ENCODE measurements at places on chromosomes 5 and 9. TPM values are rescaled to one million over a fixed set of nuclear protein-coding genes. Genes with fewer than 3 reads are reported as not detected.

NXNL2 gene
- total RNA-seq, result not detected

HAVCR1 gene
- 30.2 TPM for total RNA-seq

STKLD1 gene
- 1.2 TPM for total RNA-seq

TMEM215 gene
- not detected for total RNA-seq

ENG gene
- total RNA-seq, result 9.4 TPM

KYAT1 gene
- total RNA-seq, result 15.1 TPM

PCDHGB5 gene
- 0.33 TPM for total RNA-seq

PCDHA10 gene
- total RNA-seq, result not detected

DRD1 gene
- total RNA-seq, result not detected

DNA sequence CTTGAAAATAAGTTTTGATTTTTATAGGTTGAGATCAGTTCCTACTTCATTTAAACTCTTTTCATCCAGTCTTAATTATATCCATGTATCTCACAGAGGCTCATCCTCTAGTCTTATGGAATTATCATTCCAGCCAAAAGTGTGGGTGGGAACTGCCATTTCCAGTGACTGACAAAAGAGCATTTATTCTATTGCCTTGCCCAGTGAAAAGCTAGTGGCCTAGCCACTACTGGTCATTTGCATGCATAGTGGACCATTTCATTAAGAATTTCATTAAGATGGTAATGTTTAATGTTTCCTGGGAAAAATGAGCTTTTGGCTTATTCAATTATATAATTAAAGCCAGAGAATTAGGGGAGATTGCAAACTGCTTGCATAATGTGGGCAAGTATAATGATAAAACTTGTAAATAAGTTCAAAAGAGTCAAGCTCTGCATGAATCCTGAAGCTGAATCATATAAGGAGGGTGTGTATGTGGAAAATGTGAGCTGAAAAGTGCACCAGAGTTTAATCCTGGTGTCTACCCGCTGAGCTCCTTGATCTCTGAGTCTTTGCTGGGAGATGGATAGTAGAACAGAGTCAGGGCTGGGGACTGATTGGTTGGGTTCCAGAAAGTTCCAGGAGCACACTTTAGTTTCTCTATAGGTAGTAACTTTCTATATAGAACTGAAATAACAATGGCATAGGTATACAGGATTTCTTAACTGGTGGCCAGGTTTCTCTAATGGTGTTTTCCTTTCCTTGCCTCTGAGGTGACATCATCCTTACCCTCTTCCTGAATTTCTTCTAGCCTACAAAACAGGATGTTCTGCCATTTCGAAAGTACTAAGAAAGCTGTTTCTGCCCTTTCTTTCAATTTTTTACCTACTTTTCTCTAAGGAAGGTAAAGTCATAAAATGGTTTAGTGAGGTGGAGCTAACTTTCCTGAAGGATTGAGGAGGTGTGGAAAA is 78.5 kb downstream of the KIF4B start:
- no peak overlapping the region for H3K27ac ChIP-seq
- H3K27me3 ChIP-seq, result peaks cover 7% of the 10 kb centered on the region
- H3K4me1 ChIP-seq, result no peaks in the 10 kb centered on the region
- DNase-seq, result no peak
- no peaks in the 10 kb centered on the region for H3K36me3 ChIP-seq

- no peak overlapping the region for H3K4me3 ChIP-seq
- peaks cover 15% of the 10 kb centered on the region for H3K27me3 ChIP-seq
- H3K27ac ChIP-seq, result no peak overlapping the region
- H3K36me3 ChIP-seq, result peaks cover 18% of the 10 kb centered on the region
Observed at GRCh38 chr5:173583346-173583745, 33.1 kb downstream of the BOD1 start.

DNA sequence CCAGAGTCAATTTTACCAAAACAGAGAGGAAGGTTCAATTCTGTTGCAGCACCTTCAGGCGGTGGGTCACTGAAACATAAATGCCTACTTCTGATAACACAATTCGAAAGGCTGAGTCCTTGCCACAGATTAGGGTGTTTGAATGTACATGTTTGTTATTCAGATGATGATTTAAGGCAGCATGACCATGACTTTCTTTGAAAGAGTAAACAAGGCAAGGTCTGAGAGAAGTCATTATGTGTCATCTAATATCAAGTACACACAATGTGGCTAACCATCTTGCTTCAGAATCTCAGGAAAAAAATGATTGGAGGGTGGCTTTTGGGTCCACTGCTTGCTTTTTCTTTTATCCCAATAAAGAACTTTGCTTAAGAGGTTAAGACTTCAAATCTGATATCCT is 457.5 kb downstream of the TAF11L14 start:
- no peak overlapping the region for H3K27ac ChIP-seq
- H3K36me3 ChIP-seq, result no peaks in the 10 kb centered on the region
- no peaks in the 10 kb centered on the region for H3K27me3 ChIP-seq
- no peak for DNase-seq

DNA sequence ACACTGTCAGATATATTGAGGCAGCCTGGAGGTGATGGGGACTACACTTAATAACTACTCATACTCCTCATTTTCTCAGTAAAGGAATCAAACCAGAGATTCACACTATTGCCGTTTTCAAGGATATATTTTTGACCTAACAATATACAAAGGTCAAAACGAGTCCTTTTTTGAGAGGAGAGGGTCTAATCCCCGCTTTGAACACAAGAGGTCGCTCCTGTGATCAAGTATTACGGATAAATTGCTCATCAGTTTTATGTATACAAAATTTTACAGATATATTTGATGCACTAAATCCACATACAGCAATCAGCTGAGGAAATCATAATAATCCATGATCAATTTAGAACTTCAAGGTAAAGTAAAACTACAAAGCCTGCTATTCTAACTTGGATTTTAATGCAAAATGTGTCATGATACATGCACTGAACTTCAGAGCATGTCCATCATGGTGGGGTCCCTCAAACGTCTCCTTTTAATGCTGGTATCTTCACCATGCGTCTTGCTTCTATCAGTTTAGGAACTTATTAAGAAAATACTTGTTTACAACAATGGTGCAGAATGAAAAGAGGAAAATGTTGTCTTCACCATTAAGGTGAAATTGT is 2.5 kb upstream of the ISL1 start:
- no peak overlapping the region for H3K4me3 ChIP-seq
- H3K36me3 ChIP-seq, result peaks cover 13% of the 10 kb centered on the region
- DNase-seq, result no peak
- peak overlapping the region; percentile 67 for H3K27ac ChIP-seq

DNA sequence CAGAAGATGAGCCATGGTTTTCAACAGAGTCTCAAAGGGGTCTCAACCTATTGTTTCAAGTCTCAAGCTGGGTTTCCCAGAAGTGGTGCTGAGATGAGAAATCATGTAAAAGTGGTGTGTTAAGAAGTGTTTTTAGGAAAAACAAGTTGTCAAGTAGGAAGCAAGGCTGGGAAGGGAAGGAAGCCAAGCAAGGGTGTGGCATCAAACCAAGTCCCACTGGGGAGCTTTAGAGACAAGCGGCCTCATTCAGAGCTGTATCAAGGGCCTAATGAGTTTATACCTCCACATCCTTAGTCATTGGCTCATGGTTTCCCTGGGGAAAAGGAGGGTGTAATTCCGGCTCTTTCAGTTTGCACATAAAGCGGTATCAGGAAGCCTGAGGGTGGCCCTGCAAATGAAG is 26.4 kb upstream of the GABRB2 start:
- H3K27me3 ChIP-seq, result no peaks in the 10 kb centered on the region
- no peak for DNase-seq
- H3K27ac ChIP-seq, result no peak overlapping the region
- H3K4me1 ChIP-seq, result no peaks in the 10 kb centered on the region
- H3K4me3 ChIP-seq, result no peak overlapping the region

DNA sequence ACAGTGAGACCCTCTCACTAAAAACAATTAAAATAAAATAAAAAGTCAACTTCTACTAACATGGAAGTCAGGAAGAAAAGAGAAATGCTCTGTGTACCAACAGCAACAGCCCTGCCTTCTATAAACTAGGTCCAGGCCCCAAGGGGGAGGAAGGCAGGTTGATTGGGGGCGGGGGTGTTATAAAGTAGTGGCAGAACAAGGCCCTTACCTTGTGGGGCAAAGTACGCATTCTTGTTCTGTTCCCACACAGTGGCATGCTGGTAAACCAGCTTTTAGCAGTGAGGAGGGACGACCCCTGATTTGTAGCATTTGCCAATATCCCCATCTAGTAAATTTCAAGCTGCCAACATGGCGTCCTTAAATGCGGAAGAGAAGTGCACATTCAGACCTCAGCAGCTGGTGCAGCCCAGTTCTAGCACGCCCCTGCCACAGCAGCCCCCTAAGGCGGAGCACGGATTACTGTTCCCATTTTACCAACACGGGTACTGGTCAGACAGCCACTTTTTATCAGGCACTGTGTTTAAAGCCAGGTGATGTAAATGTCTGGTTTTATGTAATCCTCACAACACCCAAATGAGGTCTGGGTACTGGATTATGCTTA is 69.5 kb downstream of the GTF3C4 start:
- no peak overlapping the region for H3K27ac ChIP-seq
- H3K4me3 ChIP-seq, result no peak overlapping the region
- H3K27me3 ChIP-seq, result peaks cover 38% of the 10 kb centered on the region

- H3K27me3 ChIP-seq, result no peaks in the 10 kb centered on the region
- peaks cover 48% of the 10 kb centered on the region for H3K36me3 ChIP-seq
- no peak overlapping the region for H3K27ac ChIP-seq
- DNase-seq, result no peak
Observed at GRCh38 chr5:157739388-157740228, 3.9 kb upstream of the LSM11 start.

GRCh38 chr5:88940713-88941112 is 57.7 kb upstream of the MEF2C start:
- no peak overlapping the region for H3K4me3 ChIP-seq
- DNase-seq, result no peak
- H3K27me3 ChIP-seq, result peaks cover 9% of the 10 kb centered on the region
- no peaks in the 10 kb centered on the region for H3K36me3 ChIP-seq

- DNase-seq, result no peak
- no peak overlapping the region for H3K27ac ChIP-seq
- H3K4me1 ChIP-seq, result no peaks in the 10 kb centered on the region
- H3K36me3 ChIP-seq, result peaks cover 12% of the 10 kb centered on the region
- H3K27me3 ChIP-seq, result no peaks in the 10 kb centered on the region
Observed at GRCh38 chr5:151270599-151270998, 17.6 kb downstream of the GM2A start.

- no peak overlapping the region for H3K27ac ChIP-seq
- H3K4me1 ChIP-seq, result no peaks in the 10 kb centered on the region
- H3K4me3 ChIP-seq, result no peak overlapping the region
- H3K27me3 ChIP-seq, result no peaks in the 10 kb centered on the region
Observed at GRCh38 chr5:92267830-92268229, 884.7 kb upstream of the ARRDC3 start.

- peak overlapping the region; percentile 99 for H3K4me3 ChIP-seq
- peak overlapping the region; percentile 91 for H3K27ac ChIP-seq
- no peaks in the 10 kb centered on the region for H3K36me3 ChIP-seq
- H3K27me3 ChIP-seq, result no peaks in the 10 kb centered on the region
- peak; percentile 7 for DNase-seq
- H3K4me1 ChIP-seq, result peaks cover 44% of the 10 kb centered on the region
Observed at GRCh38 chr9:4739587-4740387, 1.2 kb downstream of the AK3 start.

DNA sequence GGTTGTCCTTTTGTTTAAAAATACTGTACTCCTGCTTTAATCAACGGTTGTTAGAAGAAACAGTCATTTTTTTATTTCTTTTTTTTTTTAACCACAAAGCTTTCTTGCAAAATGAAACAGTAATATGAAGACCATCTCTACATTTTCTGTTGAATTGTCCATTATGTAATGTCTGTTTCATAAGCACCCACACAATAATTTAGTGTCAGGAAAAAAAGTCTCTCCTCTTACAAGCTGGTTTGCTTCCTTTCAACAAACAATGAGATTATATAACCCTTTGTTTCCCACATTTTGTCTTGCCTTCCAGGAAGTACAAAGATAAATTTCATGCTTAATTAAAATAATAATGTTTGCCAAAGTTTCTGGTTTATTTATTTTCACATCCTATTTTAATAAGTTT is 16.7 kb downstream of the CTNNAL1 start:
- no peak for DNase-seq
- no peaks in the 10 kb centered on the region for H3K27me3 ChIP-seq
- no peak overlapping the region for H3K27ac ChIP-seq
- no peaks in the 10 kb centered on the region for H3K36me3 ChIP-seq
- peaks cover 11% of the 10 kb centered on the region for H3K4me1 ChIP-seq
- H3K4me3 ChIP-seq, result no peak overlapping the region

DNA sequence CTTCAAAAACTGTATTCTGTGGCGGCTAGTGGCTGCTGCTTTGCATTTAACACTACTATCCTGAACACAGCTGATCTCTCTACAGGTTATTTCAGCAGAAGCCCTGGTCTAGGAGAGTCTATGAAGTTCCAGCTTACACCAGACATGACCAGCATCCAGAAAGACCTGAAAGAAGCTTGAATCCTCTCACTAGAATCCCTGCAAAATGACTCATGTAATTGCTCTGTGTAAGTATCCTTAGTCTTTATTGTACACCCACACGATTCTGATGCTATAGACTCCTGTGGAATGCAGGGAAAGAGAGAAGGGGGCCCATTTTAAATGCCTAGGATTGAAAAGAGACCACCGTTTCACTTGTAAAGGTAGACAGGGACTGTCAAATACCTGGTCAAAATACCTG is 859 bp upstream of the GRIA1 start:
- no peaks in the 10 kb centered on the region for H3K4me1 ChIP-seq
- H3K36me3 ChIP-seq, result no peaks in the 10 kb centered on the region
- no peak for DNase-seq
- H3K27ac ChIP-seq, result no peak overlapping the region
- peaks cover 54% of the 10 kb centered on the region for H3K27me3 ChIP-seq

- DNase-seq, result no peak
- peaks cover 23% of the 10 kb centered on the region for H3K27me3 ChIP-seq
- no peak overlapping the region for H3K27ac ChIP-seq
- H3K4me3 ChIP-seq, result no peak overlapping the region
- H3K4me1 ChIP-seq, result no peaks in the 10 kb centered on the region
Observed at GRCh38 chr9:19598722-19599121, 189.9 kb downstream of the ACER2 start.
